ENCODE measurements at places on chromosomes 6 and 20.

DNA sequence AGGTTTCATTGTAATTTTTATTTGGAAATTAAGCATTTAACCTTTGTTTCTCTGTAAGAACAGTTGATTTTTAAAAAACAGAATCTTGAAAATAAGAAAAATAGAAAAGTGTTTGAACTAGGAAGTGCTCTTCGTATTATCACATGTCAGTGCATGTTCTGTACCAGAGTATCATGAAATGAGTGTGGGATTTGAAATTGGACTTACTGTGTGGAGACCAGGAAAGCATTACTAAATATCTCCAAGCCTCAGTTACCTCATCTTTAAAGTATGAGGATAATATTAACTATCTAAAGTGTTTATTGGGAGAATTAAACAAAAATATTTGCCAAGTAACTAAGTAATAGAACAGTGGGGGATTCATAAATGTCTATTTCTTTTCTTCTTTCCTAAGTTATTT, 156.9 kb upstream of the FLRT3 start:
- no peak for DNase-seq

- no peak for DNase-seq
Observed at GRCh38 chr6:124775121-124775520, 187.1 kb upstream of the RNF217 start.

GRCh38 chr6:31940256-31940664, 5.6 kb upstream of the CFB start:
- DNase-seq, result no peak

GRCh38 chr6:45094831-45095230, 233.3 kb upstream of the RUNX2 start:
- no peak for DNase-seq

DNA sequence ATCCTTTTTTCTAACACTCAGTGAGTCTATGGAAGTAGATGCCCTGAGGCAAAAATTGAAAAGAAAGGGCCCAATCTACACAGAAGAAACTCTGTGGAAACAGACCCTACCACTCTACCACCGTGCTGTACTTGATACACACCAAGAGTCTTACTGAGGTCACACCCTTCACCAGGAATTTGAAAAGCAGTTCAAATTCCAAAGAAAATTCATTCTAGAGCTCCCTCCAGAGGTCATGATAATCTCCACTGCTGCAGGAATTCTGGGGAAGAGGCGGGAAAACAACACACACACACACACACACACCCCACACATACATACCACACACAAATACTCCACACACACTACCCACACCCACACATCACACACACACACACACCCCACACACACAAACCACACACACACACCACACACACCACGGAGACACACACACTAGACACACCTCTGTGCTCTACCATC, 336.8 kb downstream of the HDGFL1 start:
- DNase-seq, result no peak

DNA sequence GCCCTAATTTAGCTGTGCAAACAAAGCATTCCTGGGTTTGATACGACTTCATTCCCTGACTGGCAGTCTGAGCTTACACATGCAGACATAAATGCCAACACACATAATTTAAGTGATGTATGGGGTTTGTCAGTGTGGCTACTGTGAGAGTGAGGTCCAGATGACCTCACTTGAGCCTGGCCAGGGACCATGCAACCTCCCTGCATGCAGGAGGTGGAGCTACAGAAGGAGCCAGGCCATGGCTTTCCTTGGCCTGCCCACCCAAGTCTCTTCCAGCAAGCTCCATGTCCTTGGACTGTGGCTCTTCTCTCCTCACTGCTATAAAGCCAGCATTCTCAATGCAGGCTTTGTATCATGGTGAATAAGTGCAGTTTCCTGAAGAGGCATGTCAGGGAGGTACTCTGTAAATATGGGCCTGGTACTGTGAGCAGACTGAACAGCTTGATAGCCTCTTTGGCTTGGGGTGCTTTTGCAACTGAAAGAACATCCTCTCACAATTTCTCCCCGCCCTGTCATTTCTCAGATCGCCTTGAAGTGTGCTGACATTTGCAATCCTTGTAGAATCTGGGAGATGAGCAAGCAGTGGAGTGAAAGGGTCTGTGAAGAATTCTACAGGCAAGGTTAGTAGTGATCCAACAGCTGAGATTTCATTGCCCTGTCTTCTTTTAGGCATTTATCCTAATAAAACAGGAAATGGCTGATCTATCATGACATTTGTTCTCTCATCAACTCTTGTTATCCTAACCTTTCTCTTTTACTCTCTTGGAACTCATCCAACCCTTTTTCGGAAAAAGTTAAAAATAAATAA, 69.2 kb downstream of the MTFR2 start:
- no peak for DNase-seq

Measured in vagina (tissue), 2 donors.